ENCODE measurements at places on chromosomes 7 and 10.

GRCh38 chr10:126177417-126178030 is 210.8 kb downstream of the ADAM12 start:
- no peak for DNase-seq

GRCh38 chr10:131588704-131589220 is 277.2 kb upstream of the TCERG1L start:
- no peak for DNase-seq

DNA sequence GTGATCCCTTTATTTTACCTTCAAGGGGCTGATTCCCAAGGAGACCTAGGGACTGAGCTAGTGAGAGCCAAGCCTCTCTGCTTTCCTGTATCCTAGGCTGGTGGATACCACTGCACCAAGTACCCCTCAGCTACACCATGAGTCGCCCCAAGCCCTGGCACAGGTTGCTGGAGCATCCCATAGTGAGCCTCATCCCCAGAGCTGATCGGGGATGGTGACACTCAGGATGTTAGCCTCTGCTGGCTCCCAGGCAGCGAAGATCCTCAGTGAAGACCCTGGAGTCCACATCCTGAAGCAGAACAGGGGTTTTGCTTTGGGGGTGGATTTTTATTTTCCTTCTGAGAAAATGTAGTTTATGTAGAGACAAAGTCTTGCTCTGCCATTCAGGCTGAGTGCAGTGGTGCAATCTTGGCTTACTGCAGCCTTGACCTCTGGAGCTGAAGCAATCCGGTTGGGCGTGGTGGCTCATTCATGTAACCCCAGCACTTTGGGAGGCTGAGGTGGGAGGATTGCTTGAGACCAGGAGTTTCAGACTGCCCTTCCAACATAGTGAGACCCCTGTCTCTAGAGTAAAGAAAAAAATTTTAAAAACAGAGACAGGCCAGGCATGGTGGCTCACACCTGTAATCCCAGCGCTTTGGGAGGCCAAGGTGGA is 12.5 kb upstream of the ZNF212 start:
- no peak for DNase-seq

DNA sequence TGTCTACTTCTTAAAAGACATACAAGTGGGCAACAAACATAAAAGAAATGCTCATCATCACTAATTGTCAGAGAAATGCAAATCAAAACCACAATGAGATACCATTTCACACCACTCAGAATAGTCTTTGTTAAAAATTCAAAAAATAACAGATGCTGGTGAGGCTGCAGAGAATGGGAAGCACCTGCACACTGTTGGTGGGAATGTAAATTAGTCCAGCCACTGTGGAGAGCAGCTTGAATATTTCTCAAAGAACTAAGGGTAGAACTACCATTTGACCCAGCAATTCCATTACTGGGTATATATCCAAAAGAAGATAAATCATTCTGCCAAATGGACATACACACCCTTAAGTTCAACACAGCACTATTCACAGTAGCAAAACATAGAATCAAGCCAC is 61.8 kb upstream of the STEAP1 start:
- no peak for DNase-seq

DNA sequence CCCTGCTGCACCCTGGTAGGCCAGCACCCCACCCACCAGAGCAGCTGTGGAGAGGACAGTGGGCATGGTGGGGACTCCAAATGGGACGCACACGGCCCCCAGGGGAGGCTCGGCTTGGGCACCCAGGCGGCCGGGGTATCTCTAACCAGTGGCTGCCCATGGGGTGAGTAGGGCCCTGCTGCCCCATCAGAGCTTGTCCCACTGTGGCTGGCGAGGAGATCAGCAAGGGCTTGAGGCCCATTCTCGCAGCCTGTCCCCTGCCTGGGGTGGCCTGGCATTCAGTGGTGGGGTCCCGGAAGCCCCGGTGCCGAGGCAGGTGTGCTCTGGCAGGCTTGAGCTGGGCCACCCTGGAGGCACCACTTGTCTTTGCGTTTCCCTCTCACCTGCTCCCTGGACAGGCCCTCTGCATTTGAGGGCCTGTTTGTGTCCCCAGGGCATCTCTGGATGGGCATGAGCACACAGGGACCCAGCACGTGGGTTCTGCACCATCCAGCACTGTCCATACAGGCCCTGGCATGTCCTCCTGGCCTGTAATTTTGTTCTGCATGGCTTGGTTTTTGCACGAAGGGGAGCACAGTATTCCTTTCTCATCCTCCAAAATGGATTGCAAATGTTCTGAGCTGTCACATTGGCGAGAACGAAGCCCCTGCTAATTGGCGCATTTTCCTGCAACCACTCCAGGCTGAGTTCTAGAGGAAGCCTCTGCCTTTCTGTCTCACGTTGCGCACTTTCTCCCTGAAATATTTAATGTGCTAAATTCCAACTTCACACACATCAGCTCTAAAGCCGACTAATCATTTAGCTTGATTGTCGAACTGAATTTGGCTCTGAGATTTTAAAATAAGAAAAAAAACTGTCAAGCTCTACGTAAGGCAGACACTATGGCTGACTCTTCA is 27.2 kb downstream of the PWWP2B start:
- no peak for DNase-seq

Measured in CMK (cell line).